ENCODE measurements at places on chromosomes 1 and 21.

DNA sequence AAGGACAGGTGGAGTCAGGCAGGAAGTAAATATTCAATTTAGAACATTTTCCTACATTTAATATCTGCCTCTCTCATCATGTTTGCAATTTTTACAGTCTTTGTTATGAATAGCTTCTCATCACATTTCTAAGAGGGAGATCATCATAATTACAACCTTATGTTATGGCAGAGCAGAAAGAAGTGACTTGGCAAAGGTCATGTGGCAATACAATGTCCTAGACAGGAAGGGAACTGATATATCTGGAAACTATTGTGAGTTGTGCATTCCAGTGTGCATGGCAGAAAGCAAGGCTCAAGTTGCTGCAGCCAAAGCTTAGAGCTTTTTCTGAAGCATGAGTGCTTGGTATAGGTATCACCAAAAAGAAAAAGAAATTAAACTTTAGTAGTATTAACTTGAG, 43.8 kb upstream of the PRRX1 start:
- H3K27me3 ChIP-seq, result no peaks in the 10 kb centered on the region
- no peak overlapping the region for H3K4me3 ChIP-seq
- no peak overlapping the region for H3K27ac ChIP-seq
- no peak for DNase-seq
- H3K4me1 ChIP-seq, result no peaks in the 10 kb centered on the region

- no peaks in the 10 kb centered on the region for H3K36me3 ChIP-seq
- H3K4me3 ChIP-seq, result no peak overlapping the region
- no peaks in the 10 kb centered on the region for H3K27me3 ChIP-seq
Measured at GRCh38 chr1:20271498-20272400, 18.9 kb upstream of the VWA5B1 start.

DNA sequence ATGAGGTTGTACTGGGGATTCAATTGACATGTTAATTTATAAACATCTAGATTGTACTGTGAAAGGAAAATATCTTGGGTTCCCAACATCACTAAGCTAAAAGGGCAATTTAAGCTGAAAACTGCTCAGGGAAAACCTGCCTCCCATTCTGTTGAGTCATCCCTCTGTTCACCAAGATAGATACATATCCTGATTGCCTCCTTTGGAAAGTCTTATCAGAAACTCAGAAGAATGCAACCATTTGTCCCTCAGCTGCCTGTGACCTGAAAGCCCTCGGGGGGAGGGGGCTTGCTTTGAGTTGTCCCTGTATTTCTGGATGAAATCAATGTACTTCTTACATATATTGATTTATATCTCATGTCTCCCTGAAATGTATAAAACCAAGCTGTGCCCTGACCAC, 187.0 kb upstream of the ETV3 start:
- no peaks in the 10 kb centered on the region for H3K27me3 ChIP-seq
- peak overlapping the region; percentile 25 for H3K27ac ChIP-seq
- no peak overlapping the region for H3K4me3 ChIP-seq
- DNase-seq, result peak; percentile 62

DNA sequence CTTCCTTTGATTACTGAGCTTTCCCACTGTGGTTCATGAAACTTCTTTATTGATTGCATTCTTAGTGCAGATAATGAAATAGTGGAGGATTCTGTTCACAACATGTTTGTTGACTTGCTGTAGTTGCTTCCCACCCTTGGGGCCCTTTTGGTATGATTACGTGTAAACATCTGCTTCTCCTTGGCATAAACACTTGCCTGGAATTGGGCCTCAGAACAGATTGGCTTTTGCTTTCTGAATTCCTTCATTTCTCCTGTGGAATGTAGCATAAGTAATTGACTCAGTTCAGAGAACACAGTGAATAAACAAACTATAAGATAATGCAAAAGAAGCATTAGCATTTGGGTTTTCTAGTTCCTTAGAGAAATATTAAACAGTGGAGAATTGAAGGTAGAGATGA, 59.5 kb upstream of the LAMC2 start:
- H3K36me3 ChIP-seq, result peaks cover 29% of the 10 kb centered on the region
- H3K4me3 ChIP-seq, result no peak overlapping the region
- no peak for DNase-seq
- H3K27me3 ChIP-seq, result no peaks in the 10 kb centered on the region
- peaks cover 5% of the 10 kb centered on the region for H3K4me1 ChIP-seq

- no peak overlapping the region for H3K4me3 ChIP-seq
- H3K36me3 ChIP-seq, result no peaks in the 10 kb centered on the region
- no peak overlapping the region for H3K27ac ChIP-seq
- DNase-seq, result no peak
- H3K27me3 ChIP-seq, result no peaks in the 10 kb centered on the region
Measured at GRCh38 chr1:247409869-247410544, 6.0 kb upstream of the NLRP3 start.

DNA sequence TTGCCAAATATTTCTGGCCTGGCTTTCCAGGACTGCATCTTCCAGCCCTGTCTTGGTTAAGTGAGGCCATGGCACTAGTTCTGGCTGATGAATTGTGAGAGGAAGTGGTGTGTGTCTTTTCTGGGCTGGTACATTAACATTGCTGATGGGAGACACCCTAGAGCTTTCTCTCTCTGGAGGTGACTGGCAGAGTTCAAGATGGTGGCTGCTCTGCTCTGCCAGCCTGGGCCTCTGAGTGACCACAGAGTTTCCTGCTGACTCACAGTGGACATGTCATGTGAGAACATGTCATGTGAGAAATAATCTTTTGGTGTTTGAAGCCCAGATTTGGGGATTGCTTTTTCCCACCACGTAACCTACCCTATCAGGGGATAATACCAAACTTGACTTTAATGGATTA, 218.0 kb upstream of the KIAA0040 start:
- H3K4me3 ChIP-seq, result no peak overlapping the region
- DNase-seq, result no peak
- no peaks in the 10 kb centered on the region for H3K4me1 ChIP-seq
- H3K27ac ChIP-seq, result no peak overlapping the region
- H3K27me3 ChIP-seq, result no peaks in the 10 kb centered on the region
- H3K36me3 ChIP-seq, result no peaks in the 10 kb centered on the region

GRCh38 chr21:24727803-24728440, 879.4 kb downstream of the MRPL39 start:
- H3K27me3 ChIP-seq, result no peaks in the 10 kb centered on the region
- no peaks in the 10 kb centered on the region for H3K4me1 ChIP-seq
- H3K4me3 ChIP-seq, result no peak overlapping the region
- no peak overlapping the region for H3K27ac ChIP-seq

GRCh38 chr1:4292861-4293260, 361.5 kb upstream of the AJAP1 start:
- DNase-seq, result no peak
- no peaks in the 10 kb centered on the region for H3K4me1 ChIP-seq
- H3K27ac ChIP-seq, result no peak overlapping the region
- no peaks in the 10 kb centered on the region for H3K36me3 ChIP-seq
- no peak overlapping the region for H3K4me3 ChIP-seq

GRCh38 chr21:33687634-33688033, 45.3 kb downstream of the ITSN1 start:
- DNase-seq, result no peak
- no peaks in the 10 kb centered on the region for H3K27me3 ChIP-seq
- no peak overlapping the region for H3K4me3 ChIP-seq
- H3K36me3 ChIP-seq, result no peaks in the 10 kb centered on the region

DNA sequence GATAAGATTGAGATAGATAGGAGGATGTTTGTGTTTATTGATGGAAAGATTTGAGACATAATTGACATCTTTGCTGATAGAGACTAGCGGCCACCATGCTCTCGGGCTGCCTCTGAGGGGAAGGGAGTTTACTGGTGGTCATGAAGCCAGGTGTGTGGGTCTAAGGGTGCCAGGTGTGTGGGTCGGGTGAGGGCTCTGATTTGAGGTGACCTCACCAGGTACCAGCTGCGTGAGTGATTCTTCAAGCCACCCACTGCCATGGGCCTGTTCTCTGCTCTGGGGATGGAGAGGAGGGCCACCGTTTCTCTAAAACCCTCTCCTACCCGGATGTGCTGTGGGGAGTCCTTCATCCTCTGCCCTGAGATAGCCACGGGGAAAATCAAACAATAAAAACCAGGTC, 3.2 kb downstream of the UBASH3A start:
- no peaks in the 10 kb centered on the region for H3K27me3 ChIP-seq
- H3K36me3 ChIP-seq, result no peaks in the 10 kb centered on the region
- no peak overlapping the region for H3K4me3 ChIP-seq
- no peak overlapping the region for H3K27ac ChIP-seq
- H3K4me1 ChIP-seq, result no peaks in the 10 kb centered on the region
- no peak for DNase-seq

DNA sequence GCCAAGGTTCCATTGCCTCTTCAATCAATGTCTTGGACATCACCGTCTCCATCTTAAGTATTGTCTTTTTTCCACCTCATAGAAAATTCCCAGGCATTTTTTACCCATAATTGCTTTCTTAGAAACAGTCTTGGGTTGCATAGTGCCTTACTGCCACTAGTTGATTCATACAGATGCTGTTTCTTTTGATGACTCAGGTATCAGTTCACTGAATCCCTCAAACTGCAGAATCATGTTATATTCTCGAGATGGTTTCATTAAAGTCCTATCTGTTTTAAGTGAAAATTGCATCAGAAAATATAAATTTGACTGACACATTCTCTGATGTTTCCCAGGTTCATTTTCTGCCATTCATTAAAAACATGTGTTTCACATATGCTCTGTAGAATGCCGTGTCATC, 1489.1 kb downstream of the BRINP3 start:
- no peaks in the 10 kb centered on the region for H3K4me1 ChIP-seq
- no peak overlapping the region for H3K27ac ChIP-seq
- H3K36me3 ChIP-seq, result no peaks in the 10 kb centered on the region

- no peaks in the 10 kb centered on the region for H3K4me1 ChIP-seq
- no peak overlapping the region for H3K27ac ChIP-seq
- no peak for DNase-seq
- H3K36me3 ChIP-seq, result no peaks in the 10 kb centered on the region
- H3K27me3 ChIP-seq, result no peaks in the 10 kb centered on the region
Measured at GRCh38 chr1:98417820-98418219, 243.7 kb upstream of the SNX7 start.

GRCh38 chr1:10537082-10537766, 62.5 kb downstream of the PEX14 start:
- H3K27ac ChIP-seq, result no peak overlapping the region
- H3K36me3 ChIP-seq, result peaks cover 12% of the 10 kb centered on the region
- H3K4me3 ChIP-seq, result no peak overlapping the region

GRCh38 chr1:74812180-74812541, 79.2 kb downstream of the TYW3 start:
- H3K27me3 ChIP-seq, result no peaks in the 10 kb centered on the region
- DNase-seq, result no peak
- no peak overlapping the region for H3K27ac ChIP-seq
- no peaks in the 10 kb centered on the region for H3K4me1 ChIP-seq

- no peak overlapping the region for H3K4me3 ChIP-seq
- no peaks in the 10 kb centered on the region for H3K4me1 ChIP-seq
- DNase-seq, result no peak
- no peak overlapping the region for H3K27ac ChIP-seq
- H3K36me3 ChIP-seq, result peaks cover 63% of the 10 kb centered on the region
- H3K27me3 ChIP-seq, result no peaks in the 10 kb centered on the region
Measured at GRCh38 chr21:44090325-44090724, 16.9 kb upstream of the PWP2 start.

GRCh38 chr1:198641501-198641900, 2.7 kb downstream of the PTPRC start:
- no peaks in the 10 kb centered on the region for H3K27me3 ChIP-seq
- no peaks in the 10 kb centered on the region for H3K4me1 ChIP-seq
- no peak overlapping the region for H3K27ac ChIP-seq
- DNase-seq, result no peak
- no peak overlapping the region for H3K4me3 ChIP-seq
- H3K36me3 ChIP-seq, result no peaks in the 10 kb centered on the region

DNA sequence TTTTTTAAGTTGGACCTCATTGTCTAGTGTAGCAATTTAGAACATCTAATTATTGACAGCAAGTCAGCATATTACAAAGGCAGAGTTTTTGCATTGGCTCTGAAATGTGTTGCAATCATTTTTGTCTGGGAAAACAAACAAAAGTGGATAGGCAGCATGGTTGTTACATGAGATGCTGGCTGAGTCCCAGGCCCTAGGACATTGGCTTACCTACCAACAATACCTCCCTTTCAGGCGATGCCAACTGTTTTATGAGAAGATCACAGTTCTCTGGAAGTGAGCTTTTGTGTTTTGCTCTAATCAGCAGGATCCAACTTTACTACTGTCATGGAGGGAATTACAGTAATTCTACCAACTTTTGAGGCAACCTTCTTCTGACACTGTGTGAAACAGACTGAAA, 71.5 kb upstream of the CXADR start:
- H3K27ac ChIP-seq, result no peak overlapping the region
- no peaks in the 10 kb centered on the region for H3K4me1 ChIP-seq
- no peak for DNase-seq

- H3K4me3 ChIP-seq, result no peak overlapping the region
- no peaks in the 10 kb centered on the region for H3K4me1 ChIP-seq
- DNase-seq, result no peak
- no peaks in the 10 kb centered on the region for H3K27me3 ChIP-seq
Measured at GRCh38 chr1:29655945-29656850, 419.9 kb downstream of the PTPRU start.

GRCh38 chr1:204463125-204464060, 31.2 kb downstream of the PIK3C2B start:
- no peak overlapping the region for H3K4me3 ChIP-seq
- H3K4me1 ChIP-seq, result peaks cover 15% of the 10 kb centered on the region
- no peak for DNase-seq

GRCh38 chr1:81157686-81158085, 643.0 kb upstream of the ADGRL2 start:
- H3K27me3 ChIP-seq, result no peaks in the 10 kb centered on the region
- no peaks in the 10 kb centered on the region for H3K36me3 ChIP-seq
- H3K27ac ChIP-seq, result no peak overlapping the region
- no peak overlapping the region for H3K4me3 ChIP-seq
- DNase-seq, result peak; percentile 40

DNA sequence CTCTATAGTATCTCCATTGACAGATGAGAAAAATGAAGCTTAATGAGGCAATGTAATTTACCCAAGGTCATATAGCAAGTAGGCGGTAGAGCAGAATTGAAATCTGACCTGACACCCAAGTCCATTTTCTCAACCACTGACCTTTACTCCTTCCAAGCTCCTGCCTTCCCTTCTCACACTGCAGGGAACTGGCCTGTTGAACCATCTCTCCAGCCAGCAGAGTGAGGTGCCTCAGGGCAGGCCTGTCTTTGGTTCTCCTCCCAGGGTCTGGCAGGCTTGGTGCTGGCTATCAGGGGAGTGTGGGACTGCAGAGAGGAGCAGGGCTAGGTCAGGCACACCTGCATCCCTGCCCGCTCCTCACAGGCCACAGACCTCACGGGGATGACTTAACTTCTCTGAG, 126.8 kb downstream of the BEND5 start:
- no peak overlapping the region for H3K4me3 ChIP-seq
- no peak overlapping the region for H3K27ac ChIP-seq
- no peaks in the 10 kb centered on the region for H3K27me3 ChIP-seq
- no peaks in the 10 kb centered on the region for H3K4me1 ChIP-seq
- no peak for DNase-seq
